ENCODE measurements at places on chromosomes 4 and X. TPM values are rescaled to one million over a fixed set of nuclear protein-coding genes. Genes with fewer than 3 reads are reported as not detected.
A peak's percentile ranks its signal among the peaks of the same experiment; 100 is the strongest.

IBSP gene
- total RNA-seq, result not detected

TFE3 gene
- total RNA-seq, result 67.7 TPM

ARMCX6 gene
- total RNA-seq, result 24.2 TPM

FRMD7 gene
- not detected for total RNA-seq

CDX4 gene
- total RNA-seq, result not detected

ART3 gene
- 0.81 TPM for total RNA-seq

TSPAN6 gene
- total RNA-seq, result 12.2 TPM

SRPX2 gene
- 36.8 TPM for total RNA-seq

DNA sequence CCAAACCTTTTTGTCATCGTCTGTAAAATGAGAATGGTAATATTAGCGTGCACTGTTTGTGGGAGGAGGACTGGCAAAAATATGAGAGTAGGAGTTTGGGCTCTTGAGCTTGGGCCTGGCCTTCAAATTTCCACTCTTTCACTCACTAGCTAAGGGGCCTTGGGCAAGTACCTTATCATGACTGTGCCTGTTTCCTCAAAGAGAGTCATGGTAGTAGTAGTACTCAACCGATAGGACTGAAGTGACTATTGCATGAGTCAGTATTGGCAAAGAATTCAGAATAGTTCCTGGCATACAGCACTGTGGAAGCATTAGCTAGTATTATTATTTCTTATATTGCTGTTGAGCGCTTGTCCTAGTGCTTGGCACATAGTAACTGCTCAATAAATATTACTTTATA is 16.0 kb upstream of the RBM3 start:
- DNase-seq, result no peak

- DNase-seq, result no peak
Measured at GRCh38 chr4:185740471-185740873, 71.5 kb downstream of the SORBS2 start.

DNA sequence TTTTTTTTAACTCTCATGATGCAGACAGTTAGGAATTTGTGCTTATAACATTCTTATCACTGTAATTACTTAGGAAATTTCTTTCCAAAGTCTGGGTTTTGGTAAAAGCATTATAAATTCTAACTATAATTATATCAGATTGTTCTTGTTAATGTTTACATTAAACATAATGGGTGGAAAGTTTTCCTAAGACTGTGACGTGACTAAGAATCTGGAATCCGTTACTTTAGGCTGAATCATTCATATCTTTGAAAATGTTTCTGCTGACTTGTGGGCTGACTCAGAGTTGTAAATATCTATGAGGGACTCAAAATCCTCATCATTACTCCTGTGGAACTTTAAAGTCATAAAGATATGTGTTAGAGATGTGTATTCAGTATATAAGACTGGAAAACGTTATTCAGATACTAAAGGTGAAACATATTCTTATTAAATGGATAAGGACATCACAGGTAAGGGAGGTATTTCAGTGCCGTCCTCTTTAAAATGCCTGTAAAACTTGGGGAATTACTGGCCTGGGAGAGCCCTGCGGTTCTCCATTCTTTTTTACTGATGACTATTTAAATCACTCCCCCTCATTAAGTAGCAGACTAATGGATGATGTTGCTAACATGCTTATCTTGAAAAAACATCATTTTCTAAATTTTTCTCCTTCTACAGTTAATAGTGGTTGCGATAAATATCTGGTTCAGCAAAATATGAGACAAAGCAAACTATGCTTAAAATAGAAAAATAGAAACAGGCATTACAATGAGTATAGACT is 159.0 kb downstream of the DCLK2 start:
- DNase-seq, result no peak

DNA sequence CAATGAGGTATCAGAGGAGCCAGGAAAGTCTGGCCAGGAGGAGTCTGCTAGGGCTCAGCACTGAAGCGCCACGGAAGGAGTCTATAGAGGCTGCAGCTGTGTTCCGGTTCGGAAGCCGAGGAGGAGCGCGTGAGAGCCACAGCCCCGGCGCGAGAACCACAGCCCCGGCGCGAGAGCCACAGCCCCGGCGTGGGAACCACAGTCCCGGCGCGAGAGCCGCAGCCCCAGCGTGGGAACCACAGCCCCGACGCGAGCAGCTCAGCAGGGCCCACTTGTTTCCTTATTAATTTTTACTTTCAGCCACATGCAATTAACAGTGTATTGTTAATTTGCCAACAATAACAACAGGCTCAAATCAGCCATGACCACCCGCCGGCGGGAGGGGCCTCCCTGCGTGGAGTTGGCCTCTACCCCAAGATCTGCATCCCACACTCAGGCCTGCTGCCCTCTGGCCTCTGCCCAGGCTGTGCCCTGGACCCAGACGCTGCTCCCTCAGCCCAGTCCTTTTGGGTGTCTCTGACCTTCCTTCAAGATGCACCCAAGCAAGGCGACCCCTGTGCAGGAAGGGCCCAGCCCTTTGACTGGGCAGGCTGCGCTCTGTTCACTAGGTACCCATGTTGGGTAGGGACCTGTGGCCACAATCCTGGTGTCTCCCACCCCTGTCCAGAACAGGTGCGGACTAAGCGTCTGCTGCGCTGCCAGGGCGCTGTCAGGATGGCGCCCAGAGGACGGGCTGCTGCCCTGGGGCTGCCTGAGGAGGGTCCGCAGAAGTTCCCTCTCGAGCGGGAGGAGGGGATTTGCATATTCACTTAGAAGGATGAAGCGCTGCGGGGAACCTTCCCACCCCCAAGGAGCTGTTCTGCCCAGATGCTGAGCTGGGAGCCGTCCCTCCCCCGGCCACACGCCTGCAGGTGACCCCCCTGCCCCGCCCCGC is 113.8 kb downstream of the ADRA2C start:
- DNase-seq, result no peak

GRCh38 chrX:130575831-130576389 is 174.1 kb downstream of the RBMX2 start:
- DNase-seq, result peak; percentile 82

GRCh38 chr4:40149960-40150385 is 46.9 kb upstream of the RHOH start:
- DNase-seq, result no peak
